Left renal cortex interstitium (tissue), 4 donors: ENCODE measurements at places on chromosomes 12 and 14.

DNA sequence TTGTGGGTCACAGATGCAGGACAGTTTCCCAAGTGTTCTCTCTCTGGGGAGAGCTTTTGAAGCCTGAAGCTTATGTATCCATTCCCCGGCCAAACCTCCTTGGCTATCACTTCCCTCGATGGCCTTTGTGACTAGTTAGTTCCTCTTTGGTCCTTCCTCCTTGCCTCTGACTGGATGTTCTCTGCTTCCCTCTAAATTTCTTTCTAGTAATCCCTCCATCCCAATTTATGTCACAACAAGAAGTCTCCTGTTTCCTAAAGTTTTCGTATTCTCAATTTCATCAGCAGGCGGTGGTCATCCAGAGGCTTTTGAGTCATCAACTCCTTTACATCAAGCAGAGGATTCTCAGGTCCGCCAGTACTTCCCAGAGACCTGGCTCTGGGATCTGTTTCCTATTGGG, 27.5 kb downstream of the A2ML1 start:
- no peak for DNase-seq

- no peak for DNase-seq
Measured at GRCh38 chr12:109304485-109304884, 4.6 kb downstream of the FOXN4 start.

- DNase-seq: no peak
Measured at GRCh38 chr12:75505706-75506312, 5.6 kb downstream of the KRR1 start.

- no peak for DNase-seq
Measured at GRCh38 chr14:67444395-67444794, 32.4 kb upstream of the PLEK2 start.

GRCh38 chr14:66650491-66650911, 142.6 kb downstream of the GPHN start:
- no peak for DNase-seq

GRCh38 chr12:102167821-102168604, 29.6 kb downstream of the PMCH start:
- no peak for DNase-seq

GRCh38 chr12:124861492-124861891, 2.2 kb downstream of the SCARB1 start:
- no peak for DNase-seq

GRCh38 chr12:123571343-123571813, 13.0 kb upstream of the TMED2 start:
- no peak for DNase-seq

GRCh38 chr14:75427482-75428229, at the start of gene JDP2:
Gene JDP2, plus strand, starts transcription at chr14:75428022. Its CDS starts 9,899 bp downstream, at chr14:75437921.
- DNase-seq: no peak

DNA sequence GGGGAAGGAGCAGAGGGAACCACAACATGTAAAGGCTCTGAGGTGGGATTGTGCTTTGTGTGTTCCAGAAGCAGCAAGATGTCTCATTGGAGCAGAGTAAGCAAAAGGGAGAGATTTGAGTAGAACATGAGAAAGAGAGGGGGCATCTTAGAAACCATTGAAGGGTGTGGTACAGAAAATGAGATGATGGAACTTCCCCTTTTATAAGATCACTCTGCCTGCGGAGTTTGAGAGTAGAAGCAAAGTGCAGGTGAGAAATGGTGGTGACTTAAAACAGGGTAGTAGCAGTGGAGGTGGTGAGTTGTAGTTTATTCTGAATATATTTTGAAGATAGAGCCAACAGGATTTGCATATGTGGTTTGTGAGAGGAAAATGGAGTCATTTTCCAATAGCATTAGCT, 56.0 kb downstream of the FBXO34 start:
- DNase-seq: no peak

DNA sequence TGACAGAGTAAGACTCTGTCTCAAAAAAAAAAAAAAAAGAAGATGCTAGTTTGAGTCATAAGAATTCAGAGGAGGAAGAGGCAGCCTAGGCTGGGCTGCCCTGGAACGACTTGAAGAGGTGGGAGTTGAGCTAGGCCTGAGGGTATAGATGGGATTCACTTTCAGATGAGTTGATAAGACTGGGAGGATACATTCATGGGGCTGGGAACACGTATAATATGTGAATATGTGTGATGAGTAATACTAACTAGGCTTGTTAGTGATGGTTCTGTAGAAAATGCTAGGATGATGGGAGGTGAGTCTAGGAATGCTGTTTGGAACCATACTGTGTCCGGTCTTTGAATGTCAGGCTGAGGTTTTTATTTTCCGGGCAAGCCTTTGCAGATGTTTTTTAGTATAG, 9.0 kb downstream of the PLEKHA5 start:
- no peak for DNase-seq

DNA sequence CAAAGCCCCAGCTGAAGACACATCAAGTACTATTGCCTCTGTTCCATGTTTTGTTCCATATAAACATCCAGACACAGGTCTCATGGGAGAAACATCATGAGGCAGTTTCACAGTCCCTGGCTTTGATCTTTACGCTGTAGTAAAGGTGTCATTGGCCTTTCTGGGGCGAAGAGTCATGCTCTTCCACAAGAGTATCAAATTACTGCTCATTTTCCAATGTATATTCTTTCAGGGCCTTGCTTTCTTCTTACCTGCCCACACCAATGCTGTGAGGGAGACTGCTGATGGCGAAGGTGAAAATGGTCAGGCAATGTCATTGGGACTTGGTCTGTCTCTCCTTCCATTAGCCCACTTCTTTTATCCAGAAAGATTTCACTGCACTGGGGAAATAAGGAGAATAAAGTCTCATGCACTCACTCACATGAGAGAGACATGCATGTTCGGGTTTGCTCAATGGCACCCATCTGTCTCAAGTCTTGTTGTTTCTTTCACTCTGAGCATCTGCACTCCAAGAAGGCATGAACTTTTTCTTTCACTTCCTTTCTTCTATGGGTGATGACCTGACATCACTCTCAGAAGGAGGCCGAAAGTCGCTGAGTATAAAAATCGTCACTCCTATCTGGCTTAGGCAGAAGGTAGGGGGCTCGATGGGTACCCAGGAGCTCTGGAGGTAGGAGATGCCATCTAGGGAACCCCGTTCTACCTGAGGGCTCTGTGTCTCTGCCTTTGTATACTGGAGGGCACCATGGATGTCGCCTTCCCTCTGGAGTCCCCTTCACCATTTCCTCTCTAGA, 1.3 kb upstream of the JDP2 start:
- no peak for DNase-seq

- DNase-seq: no peak
Measured at GRCh38 chr14:49992901-49993339, 100.0 kb downstream of the ARF6 start.

DNA sequence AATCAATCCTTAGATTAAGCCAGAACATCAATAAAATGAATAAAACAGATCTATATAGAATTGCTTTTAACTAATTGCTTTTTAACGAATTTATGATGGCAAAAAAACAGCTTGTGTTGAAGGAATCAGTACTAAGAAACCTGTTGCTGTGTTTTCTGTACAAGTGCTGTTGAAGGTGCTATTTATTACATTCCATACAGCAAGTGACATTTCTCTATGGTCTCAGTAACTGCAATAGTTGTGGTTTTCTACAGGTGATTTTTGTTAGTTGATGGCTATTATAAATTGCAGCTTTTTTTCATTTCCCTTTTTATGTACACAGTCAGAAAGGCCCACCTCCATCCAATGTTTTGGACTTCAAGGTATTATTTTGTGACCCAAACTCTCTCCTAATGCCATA, 56.6 kb downstream of the SLC2A13 start:
- DNase-seq: no peak

DNA sequence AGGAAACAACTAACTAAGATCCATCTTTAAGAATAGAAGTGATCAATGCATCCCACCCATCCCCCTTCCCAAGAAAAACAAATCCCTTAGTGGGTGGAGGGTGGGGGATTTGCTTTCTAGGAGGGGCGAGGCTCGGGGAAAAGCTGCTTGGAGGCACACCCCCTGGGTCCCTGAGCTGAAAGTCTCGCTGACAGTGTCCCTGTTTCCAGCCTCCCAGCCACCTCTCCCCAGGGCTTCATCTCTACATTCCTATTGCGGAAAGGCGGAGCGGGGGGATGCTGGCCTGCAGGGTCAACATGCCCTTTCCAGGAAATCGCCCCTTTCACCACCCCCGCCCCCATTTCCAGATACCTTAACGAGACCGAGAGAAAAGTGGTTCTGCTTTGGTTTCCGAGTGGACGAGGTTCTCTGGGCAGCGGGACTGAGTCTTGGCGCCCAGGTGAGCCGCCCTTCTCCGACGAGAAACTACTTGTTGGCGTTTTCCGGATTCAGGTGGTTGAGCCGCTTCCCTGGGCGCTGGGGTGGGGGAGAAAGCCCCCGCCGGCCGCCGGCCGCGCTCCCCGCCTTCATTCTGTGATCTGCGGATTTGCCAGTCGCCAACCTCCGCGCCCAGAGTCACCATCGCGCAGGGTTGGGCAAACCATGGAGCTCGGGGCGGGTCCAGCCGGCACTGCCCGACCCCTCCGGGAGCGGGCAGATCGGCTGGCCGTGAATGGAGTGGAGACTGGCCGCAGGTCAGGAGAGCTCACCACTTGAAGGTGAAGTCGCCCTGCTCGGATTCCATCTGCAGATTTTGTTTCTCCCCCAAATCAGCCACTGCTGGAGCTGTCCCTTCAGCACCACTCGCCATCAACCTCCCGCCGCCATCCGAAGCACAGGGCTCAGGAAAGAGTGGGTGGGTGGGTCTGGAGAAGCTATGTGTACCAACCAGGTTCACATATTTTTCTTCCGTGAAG, 505 bp downstream of the KCNC2 start:
- DNase-seq: peak; percentile 48
